ENCODE measurements at places on chromosomes 7 and 10.

GRCh38 chr10:109982123-109982522 lies 25.7 kb upstream of the ADD3 start:
- DNase-seq = no peak

DNA sequence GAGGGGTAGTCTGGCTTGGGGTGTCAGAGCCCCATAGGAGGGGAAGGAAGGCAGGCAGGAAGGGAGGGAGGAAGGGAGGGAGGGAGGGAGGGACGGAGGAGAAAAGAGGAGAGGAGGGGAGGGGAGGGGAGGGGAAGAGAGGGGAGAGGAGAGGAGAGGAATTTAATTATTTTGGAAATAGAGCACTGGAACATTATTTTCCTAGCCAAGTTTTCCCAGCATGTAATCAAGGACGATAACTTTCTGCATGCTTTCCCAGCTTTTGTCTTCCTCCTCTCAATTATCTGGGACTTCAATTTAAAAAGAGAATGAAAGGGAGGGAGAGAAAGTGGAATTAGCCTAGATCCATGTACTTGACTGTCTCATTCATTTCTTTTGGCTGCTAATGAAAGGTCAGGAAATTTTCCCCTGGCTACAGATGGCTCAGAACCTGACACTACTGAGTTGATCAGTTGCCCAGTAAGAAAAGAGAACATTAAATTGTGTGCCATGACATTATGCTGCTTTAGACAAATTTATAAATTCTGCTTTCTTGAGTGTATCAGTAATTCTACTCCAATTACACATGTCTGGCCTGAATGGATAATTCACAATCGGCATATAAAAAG lies 148.8 kb downstream of the LRRC4 start:
- DNase-seq = no peak

DNA sequence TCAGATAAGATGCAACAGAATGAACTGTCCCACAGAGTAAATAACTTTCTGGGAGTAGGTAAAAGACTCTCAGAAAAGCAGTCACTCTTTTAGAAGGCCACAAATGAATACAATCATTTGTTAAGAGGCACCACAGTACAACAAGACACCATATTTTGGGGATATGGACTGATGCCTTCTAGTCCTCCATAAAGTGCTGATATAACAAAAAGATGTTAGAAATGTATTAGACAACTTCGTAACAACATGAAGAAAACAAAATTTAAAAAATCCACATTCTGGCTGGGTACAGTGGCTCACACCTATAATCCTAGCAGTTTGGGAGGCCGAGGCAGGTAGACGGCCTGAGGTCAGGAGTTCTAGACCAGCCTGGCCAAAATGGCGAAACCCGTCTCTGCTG lies 111.3 kb downstream of the HIPK2 start:
- DNase-seq = no peak

DNA sequence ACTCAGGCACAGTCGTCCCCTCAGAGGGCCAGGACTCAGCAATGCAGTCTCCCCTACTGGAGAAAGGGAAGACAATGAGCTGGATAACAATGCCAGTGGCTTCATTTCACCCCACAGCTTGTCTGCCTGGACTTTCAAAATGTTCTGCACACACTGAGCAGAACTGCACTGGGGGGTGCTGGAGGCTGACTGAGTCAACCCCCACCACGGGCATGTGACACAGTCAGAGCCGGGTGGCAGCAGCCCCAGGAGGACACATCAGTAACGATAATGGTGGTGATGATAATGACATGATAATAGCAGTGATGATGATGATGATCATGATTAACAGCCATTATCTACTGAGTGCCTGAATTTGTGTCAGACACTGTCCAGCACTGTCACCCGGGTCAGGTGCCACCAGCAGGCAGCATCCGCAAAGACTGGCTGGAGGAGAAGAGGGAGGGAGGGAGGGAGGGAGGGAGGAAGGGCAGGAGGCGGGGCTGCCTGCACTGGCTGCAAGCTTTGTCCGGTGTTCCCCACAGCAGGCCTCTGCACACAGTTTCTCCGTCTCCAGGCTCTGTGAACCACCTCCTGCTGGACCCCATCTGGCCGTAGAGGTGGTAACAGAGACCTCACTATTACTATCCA lies 67.4 kb downstream of the PLXNA4 start:
- no peak for DNase-seq

DNA sequence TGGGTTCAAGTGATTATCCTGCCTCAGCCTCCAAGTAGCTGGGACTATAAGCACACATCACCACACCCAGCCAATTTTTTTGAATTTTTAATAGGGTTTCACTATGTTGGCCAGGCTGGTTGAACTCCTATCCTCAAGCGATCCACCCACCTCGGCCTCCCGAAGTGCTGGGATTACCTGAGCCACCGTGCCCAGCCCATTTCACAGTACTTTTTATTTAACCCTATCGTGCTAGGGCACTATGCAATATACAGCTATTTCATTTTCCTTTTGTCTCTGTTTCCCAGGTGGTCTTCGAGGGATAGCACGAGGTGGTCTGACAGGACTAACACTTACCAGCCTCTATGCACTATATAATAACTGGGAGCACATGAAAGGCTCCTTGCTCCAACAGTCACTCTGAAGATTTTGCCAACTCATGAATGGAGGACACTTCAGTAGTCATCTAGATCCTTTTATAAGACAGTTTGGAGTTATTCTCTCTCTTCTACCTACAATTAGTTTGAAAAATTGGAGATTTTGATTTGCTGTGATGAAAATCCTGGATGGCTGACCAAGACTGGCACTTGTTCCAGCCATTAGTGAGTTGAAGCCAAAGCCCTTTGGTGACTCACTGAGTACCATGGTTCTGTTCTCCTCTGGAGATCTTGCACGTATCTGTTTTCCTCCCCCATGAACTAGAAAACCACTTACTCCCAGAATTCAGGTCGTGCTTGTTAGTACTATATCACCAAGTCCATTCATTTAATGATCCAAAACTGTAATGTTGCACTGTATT lies 27.3 kb downstream of the NCOA4 start:
- DNase-seq = no peak

- no peak for DNase-seq
Measured at GRCh38 chr7:14340393-14341074, 351.1 kb upstream of the ETV1 start.

- no peak for DNase-seq
Measured at GRCh38 chr7:42192066-42192465, 44.9 kb downstream of the GLI3 start.

- no peak for DNase-seq
Measured at GRCh38 chr10:33382921-33383713, 48.6 kb upstream of the NRP1 start.

DNA sequence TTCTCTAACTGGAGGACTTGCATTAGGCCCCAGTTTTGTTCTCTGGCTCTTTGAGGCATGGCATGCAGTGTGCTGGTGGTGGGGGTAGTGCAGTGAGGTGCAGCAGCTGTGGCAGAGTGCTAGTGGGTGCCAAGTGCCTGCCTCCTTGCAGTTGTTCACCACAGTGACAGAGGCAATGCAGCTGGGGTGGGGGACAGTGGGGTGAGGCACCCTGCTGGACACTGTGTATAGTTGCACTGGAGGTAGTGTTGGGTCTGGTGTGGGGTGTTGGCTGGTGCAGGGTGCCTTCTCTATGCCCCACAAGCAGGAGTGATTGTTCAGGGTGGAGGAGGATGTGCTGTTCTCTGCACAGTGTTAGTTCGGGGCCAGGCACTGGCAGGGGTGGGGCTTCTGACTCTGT lies 21.7 kb upstream of the KEL start:
- DNase-seq = no peak

GRCh38 chr10:6692103-6692502 lies 112.0 kb upstream of the PRKCQ start:
- no peak for DNase-seq

- no peak for DNase-seq
Measured at GRCh38 chr7:145016068-145016467, 180.2 kb upstream of the TPK1 start.

DNA sequence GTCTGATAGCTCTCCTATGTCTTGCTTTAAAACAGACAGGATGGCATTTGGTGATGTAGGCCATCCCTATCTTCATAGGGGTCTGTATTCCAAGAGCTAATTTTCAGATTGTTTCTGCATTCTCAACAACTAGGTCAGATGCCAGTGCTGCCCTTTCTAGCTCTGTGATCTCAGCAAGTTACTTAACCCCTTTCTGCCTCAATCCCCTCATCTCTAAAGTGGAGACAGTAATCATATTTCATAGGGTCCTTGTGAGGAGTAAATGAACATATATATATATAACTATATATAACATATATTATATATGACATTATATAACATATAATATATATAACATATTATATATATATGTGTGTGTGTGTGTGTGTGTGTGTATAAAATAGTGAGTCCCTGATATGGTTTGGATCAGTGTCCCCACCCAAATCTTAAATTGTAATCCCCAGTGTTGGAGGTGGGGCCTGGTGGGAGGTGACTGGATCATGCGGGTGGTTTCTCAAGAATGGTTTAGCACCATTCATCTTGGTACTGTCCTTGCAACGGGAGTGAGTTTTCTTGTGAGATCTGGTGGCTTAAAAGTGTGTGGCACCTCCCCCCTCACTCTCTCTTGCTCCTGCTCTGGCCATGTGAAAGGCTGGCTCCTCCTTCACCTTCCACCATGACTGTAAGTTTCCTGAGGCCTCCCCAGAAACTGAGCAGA lies 45.2 kb downstream of the HIPK2 start:
- DNase-seq = no peak

DNA sequence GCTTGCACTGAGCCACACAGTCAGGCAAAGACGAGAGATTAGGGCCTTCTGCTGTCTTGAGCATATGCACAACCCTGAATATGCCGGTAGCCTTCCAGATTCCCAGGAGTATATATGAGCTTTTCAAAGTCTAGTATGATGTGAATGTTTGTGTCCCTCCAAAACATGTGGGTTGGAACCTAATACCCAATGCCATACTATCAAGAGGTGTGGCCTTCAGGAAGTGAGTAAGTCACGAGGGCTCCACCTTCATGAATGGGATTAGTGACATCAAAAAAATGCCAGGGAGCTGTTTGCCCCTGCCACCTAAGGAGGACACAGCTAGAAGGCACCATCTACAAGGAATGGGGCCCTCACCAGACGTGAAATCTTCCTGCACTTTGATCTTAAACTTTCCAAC lies 105.2 kb downstream of the CH25H start:
- no peak for DNase-seq

GRCh38 chr7:139630643-139631519 lies 107.4 kb downstream of the CLEC2L start:
- no peak for DNase-seq

DNA sequence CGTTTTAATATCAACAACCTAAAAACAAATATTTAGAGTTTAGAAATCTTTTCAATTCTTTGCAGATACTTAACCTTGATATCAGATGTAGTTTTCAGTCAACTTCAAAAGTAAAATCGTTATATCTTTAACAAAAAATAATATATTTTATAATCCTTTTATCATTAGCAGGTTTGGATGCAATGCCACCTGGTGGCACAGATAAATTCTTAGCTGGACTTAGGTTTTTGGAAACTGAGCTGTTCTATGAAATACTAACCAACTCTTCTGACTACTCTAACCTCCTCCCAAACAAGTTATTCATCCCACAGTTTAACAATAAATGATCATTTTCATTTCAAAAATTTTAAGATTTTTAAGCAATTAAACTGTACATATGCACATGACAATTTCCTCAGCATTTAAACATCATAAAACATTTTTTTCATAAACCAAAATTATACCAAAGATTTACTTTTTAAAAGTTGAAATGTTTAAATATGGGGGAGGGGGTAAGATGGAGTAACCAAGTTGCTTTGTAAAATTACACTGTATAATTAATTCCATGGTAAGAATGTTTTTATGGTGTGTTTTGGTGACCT lies 56.9 kb downstream of the HIBADH start:
- no peak for DNase-seq

GRCh38 chr7:130070861-130071622 lies 708 bp downstream of the KLHDC10 start:
- no peak for DNase-seq

DNA sequence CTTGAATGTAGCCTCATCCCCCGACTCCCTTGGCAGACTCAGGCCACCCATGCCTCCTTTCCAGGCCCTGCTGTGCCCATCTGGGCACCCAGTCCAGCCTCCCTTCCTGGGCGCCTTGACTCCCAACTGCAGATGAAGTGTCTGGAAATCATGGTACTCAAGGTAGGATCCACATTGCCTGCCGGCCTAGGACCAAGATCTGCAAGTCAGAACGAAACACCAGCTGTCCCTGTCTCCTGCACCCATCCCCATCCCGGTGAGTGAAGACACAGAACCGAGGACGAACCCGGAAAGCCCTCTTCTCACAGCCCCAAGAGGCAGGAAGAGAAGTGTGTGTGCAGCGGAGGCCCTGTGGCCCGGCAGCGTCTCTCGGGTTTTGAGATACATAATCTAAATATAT lies 205.1 kb downstream of the EMX2 start:
- DNase-seq = no peak

DNA sequence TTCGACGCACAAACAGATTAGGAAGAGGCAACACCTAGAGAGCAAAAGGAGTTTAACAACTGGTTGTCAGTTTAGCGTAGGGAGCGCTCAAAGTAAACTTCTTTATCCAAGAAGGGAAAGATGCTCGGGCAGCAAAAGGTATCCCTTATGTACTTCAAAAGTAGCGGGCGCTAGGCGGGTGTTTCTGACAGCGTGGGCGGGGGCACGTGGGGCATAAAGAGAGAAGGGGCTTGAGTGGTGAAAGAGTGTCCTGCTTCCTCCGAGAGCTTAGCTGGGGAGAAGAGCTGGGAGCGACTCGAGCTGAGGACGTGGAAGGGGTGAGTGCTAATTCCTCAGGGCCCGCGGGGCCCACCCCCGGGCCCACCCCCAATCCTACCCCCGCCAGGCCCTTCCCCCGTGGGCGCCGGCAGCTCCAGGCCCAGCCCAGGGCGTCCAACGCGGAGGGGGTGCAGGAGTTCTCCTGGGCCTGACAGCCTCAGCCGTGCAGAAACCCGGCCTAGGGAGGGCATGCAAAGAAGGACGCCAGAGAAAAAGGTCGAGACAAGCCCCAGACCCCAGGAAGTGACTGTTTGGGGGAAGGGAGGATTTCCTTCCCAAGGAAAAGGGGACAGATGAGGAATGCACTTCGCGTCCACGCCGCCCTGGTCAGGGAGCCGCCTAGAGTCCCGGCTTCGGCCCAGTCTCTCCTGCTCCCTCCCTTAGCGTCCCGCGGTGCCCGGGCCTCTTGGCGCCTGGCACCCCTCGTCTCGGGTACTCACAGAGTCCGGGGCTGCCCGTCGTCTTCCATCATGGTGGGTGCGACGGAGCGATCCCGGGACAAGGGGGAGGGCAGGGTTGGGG lies 868 bp downstream of the TIAL1 start:
- DNase-seq = peak; percentile 61

All from stimulated activated CD4-positive, alpha-beta T cell treated with anti-CD3 and anti-CD28 coated beads, Interleukin-4, amount 100 ng/mL, for 48 hours (primary cell).